AML-193 (cell line): ENCODE measurements at places on chromosomes 1 and 21.

GRCh38 chr1:192980856-192981255 lies 78.3 kb downstream of the UCHL5 start:
- no peak for DNase-seq

DNA sequence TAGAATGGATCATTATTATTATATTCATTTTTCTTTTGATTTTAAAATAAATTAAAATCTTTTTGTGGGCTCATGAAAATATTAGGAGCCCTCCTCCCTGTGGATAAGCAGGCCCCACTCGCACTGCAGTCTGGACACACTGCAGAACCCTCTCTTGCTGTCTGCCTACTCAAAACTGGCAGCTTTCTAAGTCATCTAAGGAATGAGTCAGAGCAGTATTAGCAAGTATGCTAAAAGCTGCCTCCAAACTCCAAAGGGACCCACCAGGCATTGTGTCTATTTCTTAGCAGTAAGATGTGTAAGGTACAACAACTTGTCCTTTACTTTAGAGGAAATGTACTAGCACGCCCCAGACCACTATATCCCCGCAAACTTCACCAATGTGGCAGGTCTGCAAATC lies 108.8 kb downstream of the SYF2 start:
- DNase-seq: no peak

GRCh38 chr1:154429118-154429517 lies 24.0 kb downstream of the IL6R start:
- no peak for DNase-seq

DNA sequence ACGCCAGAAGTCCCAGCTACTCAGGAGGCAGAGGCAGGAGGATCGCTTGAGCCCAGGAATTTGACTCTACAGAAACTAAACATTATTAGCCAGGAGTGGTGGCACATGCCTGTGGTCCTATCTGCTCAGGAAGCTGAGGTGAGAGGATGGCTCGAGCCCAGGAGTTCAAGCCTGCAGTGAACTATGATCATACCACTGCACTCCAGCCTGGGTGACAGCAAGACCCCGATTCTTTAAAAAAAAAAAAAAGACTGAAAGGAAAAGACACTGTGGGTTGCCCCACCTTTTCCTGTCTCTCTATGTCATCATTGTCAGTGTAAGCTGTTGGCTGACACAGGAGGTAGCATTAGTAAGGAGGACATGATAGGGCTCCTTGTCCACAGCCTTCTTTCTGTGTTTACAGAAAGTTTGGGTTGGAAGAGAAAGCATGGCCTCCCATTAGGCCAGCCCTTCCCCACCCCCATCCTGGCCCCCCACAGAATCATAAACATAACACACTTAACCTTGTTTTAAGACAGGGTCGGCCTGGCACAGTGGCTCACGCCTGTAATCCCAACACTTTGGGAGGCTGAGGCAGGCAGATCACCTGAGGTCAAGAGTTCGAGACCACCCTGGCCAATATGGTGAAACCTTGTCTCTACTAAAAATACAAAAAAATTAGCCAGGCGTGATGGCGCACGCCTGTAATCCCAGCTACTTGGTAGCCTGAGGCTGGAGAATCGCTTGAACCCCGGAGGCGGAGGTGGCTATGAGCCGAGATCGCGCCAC lies 20.6 kb upstream of the RCAN3 start:
- peak; percentile 2 for DNase-seq

DNA sequence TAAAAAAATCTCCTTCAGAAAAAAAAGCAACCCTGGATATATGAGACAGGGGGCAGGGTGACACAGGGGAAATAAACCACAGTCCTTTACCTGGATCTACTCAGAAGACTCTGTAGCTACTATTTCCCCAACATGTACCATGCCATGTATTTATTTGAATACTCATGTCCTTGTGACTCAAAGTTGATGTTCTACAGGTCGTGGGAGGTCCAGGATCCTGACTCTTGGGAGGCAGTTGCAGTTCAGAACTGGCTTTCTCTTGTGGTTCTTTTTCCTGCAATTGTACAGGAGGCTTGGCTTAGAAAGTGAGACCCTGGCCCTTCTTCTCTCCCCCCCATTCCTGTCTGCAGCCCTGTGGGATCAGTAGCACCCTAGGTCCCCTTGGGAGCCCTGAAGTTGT lies 5.8 kb upstream of the IL24 start:
- DNase-seq: no peak

GRCh38 chr1:177067752-177068410 lies 96.6 kb downstream of the ASTN1 start:
- DNase-seq: no peak

GRCh38 chr1:167671727-167672511 lies 41.9 kb downstream of the RCSD1 start:
- DNase-seq: peak; percentile 51
